Regular cardiac myocyte (primary cell): ENCODE measurements at places on chromosomes 3 and 15. TPM values are rescaled to one million over a fixed set of nuclear protein-coding genes. Genes with fewer than 3 reads are reported as not detected.

DNAH12 gene
- total RNA-seq: under 0.01 and 0.28 TPM in 2 replicates

TF gene
- total RNA-seq: 0.28 TPM in 1 of 2 replicates, not detected in the other

SGO1 gene
- total RNA-seq: 0.56 and 9.8 TPM in 2 replicates

NSUN3 gene
- 9.9 and 11.3 TPM in 2 replicates for total RNA-seq

CLDN11 gene
- 225 and 382 TPM in 2 replicates for total RNA-seq

COL6A6 gene
- total RNA-seq: under 0.01 TPM in 2 replicates

GPR15 gene
- not detected in 2 replicates for total RNA-seq

FBXW12 gene
- total RNA-seq: 0.28 TPM in 1 of 2 replicates, not detected in the other

CCDC39 gene
- not detected in 2 replicates for total RNA-seq

CCR8 gene
- total RNA-seq: not detected in 2 replicates
